Epithelial cell of proximal tubule (primary cell): ENCODE measurements at places on chromosomes 6 and 20.

DNA sequence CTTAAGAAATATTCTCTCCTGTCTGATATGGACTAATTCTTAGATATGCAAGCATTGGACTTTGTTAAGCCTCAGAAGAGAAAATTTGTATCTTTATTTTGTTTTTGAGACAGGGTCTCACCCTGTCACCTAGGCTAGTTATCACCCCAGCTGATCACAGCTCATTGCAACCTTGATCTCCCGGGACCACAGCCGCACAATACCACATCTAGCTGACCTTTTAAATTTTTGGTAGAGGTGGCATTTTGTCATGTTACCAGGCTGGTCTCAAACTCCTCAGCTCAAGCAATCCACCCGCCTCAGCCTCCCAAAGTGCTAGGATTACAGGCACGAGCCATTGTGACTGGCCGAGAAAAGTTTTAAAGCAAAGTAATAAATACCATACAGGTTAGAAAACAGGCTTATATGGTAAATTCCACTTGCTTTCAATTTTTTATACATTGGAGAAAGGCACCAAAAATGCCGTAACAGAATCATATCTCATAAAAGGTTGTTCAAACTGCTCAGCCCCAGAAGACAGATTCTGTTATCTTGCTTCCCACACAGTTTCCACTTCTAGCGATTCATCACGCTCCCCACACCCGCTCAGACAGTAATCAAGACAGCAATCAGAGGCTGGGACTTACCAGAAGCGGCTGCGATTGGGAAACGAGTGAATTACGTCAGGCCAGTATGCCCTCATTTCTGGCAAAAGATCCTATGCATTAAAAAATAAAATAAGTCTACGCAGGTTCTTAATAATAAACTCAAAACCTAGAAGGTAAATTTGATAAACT, 13.8 kb downstream of the RNASET2 start:
- DNase-seq = no peak

DNA sequence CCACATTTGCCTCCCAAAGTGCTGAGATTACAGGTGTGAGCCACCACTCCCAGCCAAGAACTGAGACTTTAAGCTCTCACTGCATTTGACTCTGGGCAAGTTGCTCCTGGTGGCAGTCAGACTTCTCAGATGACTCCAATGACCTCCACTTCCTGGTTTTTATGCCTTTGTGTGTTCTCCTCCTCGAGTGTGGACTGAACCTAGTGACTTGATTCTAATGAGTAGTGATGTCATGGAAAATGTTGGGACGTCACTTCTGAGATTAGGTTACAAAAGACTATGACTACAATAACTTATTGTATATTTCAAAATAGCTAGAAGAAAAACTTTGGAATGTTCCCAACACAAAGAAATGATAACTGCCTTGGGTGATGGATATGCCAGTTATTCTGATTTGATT, 12.0 kb downstream of the SPINT3 start:
- DNase-seq = no peak

DNA sequence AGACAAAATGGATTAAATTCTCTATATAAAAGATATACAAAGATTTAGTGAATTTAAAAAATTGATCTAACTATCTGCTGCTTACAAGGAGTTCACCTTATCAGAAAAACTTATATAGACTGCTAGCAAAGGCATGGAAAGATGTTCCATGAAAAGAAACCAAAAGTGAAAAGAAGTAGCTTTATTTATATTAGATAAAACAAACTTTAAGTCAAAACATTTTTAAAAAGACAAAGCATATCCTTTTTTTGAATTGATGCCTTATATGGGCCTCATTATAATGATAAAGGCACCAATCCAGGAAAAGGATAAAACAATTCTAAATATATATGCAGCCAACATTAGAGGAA, 334.2 kb downstream of the MEI4 start:
- DNase-seq = no peak

GRCh38 chr6:157255079-157255478, 68.2 kb downstream of the TMEM242 start:
- DNase-seq = no peak

DNA sequence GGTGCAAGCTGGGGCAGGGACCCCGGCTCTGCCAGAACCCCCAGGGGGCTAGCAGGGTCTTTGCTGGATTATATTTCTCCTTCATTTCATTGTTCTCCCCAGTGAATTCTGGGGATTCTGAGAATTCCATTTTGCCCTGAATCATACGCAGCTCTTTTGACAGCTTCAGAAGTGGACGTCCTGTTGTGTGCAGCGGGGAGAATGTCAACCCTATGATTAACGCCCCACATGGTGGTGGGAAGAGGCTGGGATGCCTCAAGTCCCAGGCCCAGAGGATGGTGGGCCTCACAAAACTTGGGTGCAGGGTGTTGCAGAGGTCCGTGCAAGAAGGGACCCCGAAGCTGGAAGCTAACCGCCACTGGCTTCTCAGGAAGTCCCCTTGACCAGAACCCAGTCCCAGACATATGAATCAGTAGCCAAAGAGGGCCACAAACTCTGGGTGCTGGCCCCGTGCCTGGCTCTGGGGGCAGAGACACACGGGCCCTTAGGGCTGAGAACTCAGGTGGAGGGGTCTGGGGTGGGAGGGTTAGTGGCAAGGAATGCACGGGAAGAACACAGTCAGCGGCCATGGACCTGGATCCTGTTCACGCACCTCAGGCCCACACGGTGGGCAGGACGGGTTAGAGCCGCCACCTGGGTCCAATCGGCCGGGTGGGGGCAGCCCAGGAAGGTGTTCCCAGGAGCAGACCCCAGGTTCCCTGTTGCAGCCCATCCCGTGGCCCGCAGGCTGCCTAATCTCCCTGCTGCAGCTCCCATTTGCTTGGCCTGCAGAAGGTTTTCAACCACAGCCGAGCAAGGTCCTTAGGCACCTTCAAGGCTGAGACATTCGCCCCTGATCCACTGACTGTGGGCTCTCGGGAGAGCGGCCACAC, 51.2 kb downstream of the YTHDF1 start:
- no peak for DNase-seq

DNA sequence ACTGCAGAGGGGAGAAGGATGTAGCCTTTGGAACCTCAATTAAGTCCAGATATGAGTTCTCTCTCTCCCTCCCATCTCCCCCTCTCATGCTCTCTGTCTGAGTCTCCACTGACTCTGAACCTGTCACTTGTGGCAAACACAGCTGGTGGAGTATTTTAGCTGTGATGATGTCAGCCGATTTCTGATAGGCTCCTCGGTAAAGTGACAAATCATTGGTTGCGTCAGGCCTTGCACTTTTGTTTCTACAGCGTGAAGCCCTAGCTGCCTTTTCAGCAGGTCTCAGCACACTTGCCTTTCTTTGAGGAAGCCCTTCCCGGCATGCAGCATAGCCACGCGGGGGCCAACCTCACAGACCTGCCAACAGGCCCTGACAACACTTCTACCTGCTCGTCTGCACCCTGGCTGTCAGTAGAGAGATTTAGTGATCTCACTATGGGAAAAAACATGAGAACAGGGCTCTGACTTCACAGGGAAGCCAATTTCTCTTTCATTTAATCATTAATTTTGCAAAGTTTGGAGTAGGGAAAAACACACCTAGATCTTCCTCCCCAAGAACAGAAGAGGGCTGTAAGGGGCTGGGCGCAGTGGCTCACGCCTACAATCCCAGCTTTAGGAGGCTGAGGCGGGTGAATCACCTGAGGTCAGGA, 84.4 kb downstream of the GMPR start:
- DNase-seq = no peak

DNA sequence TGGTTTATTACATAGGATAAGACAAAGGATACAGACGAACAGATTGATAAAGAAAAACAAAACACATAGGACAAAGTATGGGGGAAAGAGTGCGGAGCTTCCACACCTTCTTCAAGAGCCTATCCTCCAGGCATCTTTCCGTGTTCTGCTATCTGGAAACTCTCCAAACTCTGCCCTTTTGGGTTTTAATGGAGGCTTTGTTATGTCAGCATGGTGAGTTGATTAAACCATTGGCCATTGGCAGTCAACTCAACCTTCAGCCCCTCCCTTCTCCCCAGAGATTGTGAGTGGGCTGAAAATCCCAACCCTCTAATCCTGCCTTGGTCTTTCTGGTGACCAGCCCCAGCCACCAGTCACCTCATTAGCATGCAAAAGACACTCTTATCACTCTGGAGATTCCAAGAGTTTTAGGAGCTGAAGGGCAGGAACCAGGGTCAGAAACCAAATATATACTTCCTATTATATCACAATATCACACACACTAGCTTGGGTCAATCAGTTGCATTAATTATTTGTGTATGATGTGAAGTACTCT, 23.8 kb downstream of the HLA-DOB start:
- DNase-seq = no peak

DNA sequence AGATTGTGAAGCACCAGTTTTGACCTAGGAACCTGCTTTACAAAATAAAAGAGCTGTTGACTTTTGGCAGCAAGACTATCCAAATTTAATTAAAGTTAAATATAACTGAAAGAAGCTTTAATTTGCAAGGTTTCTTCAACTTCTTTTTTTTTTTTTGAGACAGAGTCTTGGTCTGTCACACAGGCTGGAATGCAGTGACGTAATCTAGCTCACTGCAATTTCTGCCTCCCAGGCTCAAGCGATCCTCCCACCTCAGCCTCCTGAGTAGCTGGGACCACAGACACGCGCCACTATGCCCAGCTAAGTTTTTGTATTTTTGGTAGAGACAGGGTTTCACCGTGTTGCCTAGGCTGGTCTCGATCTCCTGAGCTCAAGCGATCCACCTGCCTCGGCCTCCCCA, 13.7 kb upstream of the CSE1L start:
- no peak for DNase-seq

DNA sequence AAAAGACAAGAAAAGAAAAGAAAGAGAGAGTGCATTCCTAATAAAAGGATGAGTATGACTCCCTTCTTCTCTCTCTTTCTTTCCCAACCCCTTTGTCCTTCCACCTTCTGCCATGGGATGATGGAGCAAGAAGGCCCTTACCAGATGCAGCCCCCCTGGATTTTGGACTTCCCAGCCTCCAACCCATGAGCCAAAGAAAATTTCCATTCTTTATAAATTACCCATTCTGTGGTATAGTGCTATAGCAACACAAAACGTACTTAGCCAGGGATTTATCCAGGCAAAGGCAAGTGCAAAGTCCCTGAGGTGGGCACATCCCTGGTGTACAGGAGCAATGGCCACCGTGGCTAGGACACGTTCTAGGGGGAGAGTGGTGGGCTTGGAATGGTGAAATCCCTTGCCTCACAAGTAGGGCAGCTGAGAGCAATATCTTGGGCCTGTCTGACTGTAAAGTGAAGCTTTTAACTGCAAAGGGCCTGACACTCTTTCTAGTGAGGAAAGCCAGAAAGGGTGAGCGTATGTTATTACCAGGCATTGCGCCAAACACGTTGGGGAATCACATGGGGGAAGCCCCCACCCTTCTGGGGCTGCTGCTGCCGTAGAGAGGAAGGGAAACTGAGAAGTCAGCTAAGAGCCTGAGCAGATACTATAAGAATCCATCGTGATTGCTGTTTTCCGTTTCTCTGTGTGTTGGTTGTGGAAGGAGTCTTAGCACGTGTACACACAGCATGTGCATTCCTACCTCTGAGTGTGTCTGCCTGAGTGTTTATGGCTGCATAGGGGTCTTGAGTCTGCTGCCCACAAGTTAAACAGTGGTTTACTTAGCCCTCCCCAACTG, 50.7 kb upstream of the SIRPA start:
- no peak for DNase-seq

- DNase-seq = no peak
These were observed 84.0 kb downstream of the RCAN2 start for GRCh38 chr6:46407246-46407645.

GRCh38 chr6:64477391-64477790, 841.8 kb downstream of the PHF3 start:
- no peak for DNase-seq

GRCh38 chr6:2266841-2267240, 21.4 kb upstream of the GMDS start:
- DNase-seq = no peak

DNA sequence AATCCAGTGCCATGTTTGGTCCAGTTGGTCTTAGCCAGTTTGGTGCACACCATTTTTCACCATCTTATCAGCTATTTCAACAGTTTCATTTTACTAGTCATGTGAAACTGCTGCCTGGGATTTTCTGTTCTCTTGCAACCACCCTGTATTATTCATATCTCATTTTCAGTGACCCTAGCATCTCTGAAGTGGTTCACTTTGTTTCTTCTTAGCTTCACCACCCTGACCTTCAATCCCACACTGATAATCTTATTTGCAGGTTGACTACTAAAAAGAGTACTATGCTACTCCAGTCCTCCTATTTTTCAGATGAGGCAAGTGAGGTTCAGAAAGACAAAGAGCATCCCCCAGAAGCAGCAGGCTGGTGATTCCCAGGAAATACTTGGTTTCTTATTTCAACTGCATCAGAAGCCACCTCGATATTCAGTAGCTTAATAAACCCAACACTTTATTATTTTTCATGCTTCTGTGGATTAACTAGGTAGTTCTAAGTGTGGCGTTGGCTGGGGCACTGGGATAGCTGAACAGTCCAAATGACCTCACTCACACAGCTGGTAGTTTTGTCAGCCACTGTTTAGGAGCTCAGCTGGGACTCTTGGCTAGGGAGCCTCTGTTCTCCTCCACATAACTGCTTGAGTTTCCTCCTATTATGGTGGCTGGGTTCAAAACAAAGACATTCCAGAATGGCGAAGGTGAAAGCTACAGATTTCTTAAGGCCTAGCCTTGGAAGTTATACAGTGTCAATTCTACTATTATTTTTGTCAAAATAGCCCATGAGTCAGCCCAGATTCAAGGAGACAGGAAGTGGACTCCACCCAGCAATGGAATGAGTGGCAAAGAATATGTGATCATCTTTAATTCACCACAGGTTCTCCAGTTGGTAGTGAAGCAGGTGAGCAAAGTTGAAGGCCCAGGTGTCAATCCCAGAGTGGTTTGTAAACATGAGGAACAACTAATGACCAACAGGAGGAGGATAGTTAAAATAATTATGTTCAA, 40.6 kb downstream of the BPIFB4 start:
- DNase-seq = no peak
